Adipocyte (in vitro differentiated cells): ENCODE measurements at places on chromosomes 4 and X.

DNA sequence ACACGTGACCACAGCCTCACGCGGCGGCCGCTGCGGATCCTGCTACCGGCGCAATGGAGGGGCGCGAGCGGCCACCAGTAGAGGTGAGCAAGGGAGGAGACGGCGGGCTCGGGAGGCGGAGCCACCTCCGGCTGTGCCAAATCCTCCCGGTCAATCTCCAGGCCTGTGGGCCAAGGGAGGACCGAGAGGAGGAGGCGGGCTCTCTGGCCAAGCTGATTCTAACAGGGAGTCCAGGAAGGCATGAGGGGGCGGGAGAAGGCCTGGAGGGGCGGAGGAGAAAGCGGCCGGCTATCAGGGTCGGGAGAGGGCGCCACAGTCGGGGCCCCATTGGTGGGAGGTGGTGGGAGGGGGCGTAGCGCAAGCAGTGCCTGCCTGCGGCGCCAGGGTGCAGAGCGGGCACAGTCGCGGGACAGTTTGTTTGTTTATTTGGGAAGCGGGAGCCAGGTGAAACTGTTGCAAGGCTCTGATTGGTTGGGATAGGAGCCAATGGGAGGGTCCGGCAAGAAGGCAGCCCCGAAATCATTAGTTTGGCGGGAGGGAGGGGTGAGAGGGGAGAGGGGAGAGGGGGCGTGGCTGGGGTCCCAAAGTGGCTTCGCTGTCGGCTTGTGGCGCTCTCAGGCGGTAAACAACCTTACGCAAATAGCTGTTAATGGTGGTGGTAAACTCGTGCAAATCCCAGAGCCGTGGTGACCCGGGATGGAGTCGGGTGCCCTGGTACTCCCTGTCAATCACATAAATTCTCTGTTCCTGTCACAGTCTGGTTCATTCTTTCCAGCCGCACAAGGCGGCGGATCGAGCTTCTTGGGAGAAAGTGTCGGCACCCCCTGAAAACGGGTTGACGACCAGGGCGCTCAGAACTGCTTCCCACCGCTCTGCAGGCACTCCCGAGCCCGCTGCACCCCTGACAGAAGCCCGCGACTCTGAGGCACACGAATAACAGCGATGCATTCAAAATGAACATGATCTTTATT is at the start of gene IRS4:
Gene IRS4, minus strand, starts transcription at position 55 of the 971 bp plus-strand sequence.
- DNase-seq: peak; percentile 18

GRCh38 chrX:40922307-40922706 is 162.9 kb upstream of the USP9X start:
- peak; percentile 9 for DNase-seq

DNA sequence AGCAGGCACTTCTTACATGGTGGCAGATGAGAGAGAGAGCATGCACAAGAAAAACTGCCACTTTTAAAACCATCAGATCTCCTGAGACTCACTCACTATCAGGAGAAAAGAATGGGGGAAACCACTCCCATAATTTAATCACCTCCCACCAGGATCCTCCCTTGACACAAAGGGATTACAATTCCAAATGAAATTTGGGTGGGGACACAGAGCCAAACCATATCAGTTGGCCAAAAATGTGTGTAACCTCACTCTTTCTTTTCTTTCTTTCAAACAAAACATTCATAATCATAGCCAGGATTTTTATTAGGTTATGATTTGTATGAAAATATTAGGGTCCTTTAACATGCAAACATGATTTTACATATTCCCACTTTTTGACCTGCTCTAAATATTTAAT is 222.1 kb downstream of the PCDH18 start:
- DNase-seq: peak; percentile 46

DNA sequence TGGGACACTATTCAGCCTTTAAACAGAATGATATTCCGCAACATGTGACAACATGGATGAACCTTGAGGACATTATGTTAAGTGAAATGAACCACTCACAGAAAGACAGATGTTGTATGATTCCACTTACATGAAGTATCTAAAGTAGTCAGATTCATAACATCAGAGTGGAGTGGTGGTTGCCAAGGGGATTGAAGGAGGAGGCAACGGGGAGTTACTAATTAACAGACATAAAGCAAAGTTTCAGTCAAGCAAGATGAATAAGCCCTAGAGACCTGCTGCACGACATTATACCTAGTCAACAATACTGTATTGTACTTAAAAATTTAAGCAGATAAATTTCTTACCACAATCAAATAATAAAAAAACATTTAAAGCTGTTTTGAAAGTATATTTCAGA is 105.0 kb upstream of the NR0B1 start:
- no peak for DNase-seq

DNA sequence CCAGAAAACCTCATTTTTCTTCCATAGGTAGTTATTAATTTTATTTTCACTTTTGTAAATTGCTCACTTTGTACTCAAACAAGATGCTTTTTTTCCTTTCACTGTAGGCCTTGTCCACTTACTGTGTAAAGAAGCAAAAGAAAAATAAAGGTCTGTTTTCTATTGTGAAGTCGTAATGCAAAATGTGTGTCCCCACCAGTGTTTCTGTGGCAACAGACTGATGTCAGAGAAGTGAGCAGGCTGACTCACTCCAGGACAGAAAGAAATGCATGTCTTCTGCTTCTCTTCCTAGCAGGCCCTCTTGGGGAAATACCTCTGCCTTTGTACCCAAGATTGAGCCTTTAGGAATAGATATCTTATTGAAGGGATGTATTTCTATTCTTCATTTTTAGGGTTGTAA is 30.3 kb downstream of the INPP4B start:
- DNase-seq: peak; percentile 86

- peak; percentile 64 for DNase-seq
Observed at GRCh38 chrX:10017872-10018271, 50.7 kb downstream of the CLDN34 start.

- DNase-seq: no peak
Observed at GRCh38 chr4:166658585-166658984, 575.7 kb downstream of the SPOCK3 start.

DNA sequence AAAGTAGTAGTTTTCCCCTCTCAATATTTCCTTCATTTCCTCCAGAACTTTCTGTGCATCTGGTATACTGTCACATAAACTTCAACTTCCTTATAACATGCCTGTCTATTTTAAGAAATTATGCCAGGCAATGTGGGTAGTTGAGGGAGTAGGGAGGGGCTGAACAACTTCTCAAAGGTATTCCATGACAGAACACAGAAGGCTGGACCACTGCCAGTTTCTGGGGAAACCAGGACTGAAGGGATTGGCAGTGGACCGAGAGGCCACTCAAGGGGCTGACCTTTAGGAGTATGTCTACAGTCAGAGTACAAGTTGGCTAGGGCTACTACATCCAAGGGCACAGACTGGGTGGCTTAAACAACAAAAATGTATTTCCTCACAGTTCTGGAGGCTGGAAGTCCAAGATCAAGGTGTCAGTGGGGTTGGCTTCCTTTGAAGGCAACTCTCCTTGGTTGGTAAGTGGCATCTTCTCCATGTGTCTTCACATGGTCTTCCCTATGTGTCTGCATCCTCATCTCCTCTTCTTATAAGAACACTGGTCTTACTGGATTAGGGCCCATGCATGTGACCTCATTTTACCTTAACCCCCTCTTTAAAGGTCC is 6.9 kb downstream of the SH3RF1 start:
- no peak for DNase-seq

GRCh38 chrX:44953734-44954502 is 80.9 kb downstream of the KDM6A start:
- no peak for DNase-seq

DNA sequence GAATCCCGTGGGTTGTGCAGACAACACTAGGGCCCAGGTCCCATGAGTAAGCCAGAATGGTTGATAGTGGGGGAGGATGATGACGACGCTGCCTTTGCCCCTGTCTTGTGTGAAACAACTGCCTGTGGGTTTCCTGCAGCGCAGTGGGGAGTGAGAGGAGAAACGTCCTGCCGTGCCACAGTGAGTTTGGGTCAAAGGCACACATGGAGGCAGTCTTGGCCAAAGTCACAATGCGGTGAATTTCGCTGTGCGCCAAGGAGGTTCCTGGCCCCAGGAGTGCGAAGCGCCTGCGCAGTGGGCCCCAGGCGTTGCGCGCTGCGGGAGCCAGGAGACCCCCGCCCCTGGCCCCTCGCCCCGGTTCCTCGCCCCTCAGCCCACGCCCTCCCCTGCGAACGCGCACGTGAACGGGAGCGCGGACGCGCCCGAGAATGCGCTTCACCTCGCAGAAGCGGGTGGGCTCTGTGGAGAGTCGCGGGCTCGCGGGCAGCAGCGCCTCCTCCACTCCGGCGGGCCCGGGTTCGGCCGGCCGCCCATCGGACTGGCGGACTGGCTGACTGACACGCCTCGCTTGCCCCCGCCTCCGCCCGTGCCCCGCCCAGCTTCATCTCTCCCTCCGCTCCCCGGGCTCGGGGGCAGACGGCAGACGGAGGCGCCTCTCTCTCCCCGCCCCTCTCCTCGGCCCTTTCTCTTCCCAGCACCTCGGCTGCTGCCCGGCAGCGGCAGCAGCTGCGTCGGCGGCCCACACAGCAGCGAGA is at the start of gene NUDT10:
Gene NUDT10, plus strand, starts transcription at position 635 of the 755 bp plus-strand sequence. CDS start 144 bp downstream, outside the sequence.
- peak; percentile 44 for DNase-seq

GRCh38 chr4:113537628-113538027 is 223.9 kb downstream of the CAMK2D start:
- DNase-seq: no peak

DNA sequence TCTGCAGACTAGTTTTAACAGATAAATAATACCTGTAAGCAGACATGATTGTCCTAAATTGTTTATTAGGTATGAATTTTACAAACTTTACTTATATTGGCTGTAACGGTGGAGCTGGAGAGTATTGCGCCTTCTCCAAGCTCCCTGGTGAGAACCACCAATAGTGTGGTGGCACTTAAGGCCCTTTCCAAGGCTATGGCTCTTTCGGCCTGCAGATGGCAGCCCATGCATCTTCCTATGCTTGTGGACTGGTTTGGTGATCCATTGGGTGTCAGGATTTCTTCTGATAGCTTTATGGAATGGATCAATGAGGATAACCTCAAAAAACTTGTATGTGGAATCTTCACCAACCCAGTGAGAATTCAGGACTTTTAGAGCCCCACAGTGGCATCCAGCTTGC is 7.8 kb downstream of the LARP1B start:
- DNase-seq: peak; percentile 24

DNA sequence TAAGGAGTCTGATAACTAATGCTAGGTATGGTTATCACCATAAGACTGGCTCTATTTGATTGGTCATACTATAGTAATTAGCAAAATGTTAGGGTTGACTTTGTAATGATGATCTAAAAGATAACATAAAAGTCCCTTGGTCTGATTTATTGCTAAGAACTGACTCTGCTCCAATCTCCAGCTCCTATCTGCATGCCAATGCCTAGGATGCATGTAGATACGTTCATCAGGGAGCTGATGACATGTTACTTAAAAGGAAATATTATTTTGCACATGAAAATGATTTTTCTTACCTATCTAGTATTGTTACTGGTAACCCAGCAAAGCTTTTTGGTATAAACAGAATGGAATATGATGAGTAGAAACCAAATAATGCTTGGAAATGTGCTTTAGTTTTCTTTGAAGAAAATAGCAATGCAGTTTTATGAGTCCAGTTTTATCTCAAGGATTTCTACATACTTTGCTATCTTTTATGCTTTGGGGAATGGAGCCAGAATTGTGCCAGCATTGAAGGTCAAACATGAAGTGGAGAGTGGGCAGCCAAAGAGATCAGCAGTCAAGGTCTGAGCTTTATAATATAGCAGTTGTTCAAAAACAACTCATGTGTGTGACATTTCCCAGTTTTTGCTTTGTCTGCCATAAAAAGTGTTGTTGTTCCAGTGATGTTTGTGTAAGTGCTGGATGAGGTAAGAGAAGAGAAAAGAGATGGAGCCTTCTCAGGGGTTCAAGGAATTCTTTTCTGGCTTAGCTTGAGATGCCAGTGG is 121.0 kb downstream of the ARHGAP24 start:
- DNase-seq: no peak

DNA sequence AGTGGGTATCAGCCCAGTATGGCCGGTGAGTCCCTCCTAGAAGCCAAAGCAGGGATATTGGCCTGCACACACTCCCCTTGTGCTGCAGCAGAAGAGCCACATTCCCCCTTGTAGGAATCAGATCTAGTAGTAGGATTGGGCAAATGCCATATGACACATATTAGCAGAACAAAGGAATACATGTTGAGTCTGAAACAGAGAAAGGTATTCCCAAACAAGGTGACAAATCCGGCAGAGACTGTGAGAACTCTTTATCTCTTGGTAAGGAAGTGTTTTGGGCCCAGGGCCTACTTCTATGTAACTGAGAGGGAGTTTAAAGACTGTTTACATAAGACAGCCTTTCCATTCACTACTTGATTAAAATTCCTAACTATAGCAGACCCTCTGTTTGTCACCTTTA is 1382.0 kb downstream of the FAM133A start:
- no peak for DNase-seq

- no peak for DNase-seq
Observed at GRCh38 chrX:119693996-119694451, 1.1 kb upstream of the SEPTIN6 start.

DNA sequence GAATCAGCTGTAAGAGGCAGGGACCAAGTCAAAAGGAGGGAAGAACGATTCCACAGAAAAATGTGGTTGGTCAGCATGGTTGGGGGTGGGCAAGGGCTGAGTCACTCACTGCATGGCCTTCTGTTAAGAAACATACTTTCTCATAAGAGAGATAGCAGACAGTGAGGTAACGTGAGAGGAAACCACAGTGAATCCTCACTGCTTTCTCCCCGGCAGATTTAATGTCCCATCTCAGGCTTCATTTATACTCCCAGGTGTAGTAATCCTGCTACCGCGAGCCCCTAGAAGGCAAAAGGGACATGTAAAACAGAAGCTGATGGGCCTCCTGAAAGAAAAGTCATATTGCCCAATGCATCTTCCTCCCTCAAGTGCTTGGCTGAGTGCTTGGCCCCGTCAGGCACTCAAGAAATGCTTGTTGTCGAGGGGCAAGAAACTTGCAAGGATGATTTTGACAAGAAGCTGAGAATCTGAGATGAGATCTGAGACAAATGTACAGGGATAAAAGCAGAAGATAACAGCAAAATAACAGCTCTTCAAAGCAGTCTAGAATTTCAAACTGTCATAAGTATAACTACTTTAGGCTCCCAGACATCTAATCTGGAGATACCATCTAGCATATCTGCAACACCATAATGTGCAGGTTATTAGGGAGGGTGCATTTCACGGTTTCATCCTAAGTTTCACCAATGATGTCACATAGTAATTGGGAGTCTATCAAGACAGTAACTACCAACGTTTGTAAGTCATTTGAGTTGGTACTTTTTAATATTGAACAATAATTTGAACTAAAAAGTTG is 40.2 kb downstream of the SH3KBP1 start:
- peak; percentile 68 for DNase-seq

- DNase-seq: no peak
Observed at GRCh38 chr4:41466249-41466648, 71.7 kb upstream of the LIMCH1 start.

GRCh38 chr4:94332983-94333590 is 9.5 kb downstream of the HPGDS start:
- no peak for DNase-seq

DNA sequence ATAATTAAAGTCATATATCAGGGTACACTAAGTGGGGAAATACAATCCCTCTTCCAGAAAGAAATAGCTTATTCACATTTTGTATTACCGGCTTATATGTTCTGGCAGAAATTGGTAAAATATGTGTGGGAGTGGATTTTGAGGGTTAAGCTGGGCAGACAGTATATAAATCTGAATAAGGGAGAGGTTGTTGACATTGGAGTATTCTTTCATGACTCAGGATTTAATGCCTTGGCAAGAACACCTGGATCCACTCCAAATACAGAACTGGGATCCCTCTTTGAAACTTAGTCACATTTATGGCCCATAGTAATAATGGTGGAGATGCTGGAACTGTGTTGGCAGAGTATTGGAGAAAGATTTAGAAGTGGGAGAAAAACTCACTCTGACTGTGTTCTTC is 54.3 kb upstream of the TET2 start:
- peak; percentile 78 for DNase-seq

- no peak for DNase-seq
Observed at GRCh38 chr4:71261001-71261400, 77.8 kb upstream of the SLC4A4 start.
